ENCODE measurements at places on chromosomes 5 and 9. TPM values are rescaled to one million over a fixed set of nuclear protein-coding genes. Genes with fewer than 3 reads are reported as not detected.

The SPATA31C1 gene
- total RNA-seq: not detected

The IFNA17 gene
- not detected for total RNA-seq

The SLC28A3 gene
- 0.76 TPM for total RNA-seq

The ADAMTS13 gene
- total RNA-seq: 1.8 TPM

The PAX5 gene
- not detected for total RNA-seq

The PPP3R2 gene
- not detected for total RNA-seq

The SLC36A2 gene
- not detected for total RNA-seq

The PCDHB3 gene
- total RNA-seq: 1.0 TPM

- H3K27ac ChIP-seq: peak overlapping the region; percentile 62
- no peak overlapping the region for H3K4me3 ChIP-seq
- H3K36me3 ChIP-seq: no peaks in the 10 kb centered on the region
- DNase-seq: peak; percentile 27
- H3K27me3 ChIP-seq: no peaks in the 10 kb centered on the region
- no peaks in the 10 kb centered on the region for H3K4me1 ChIP-seq
Observed at GRCh38 chr9:99184110-99184474, 37.6 kb downstream of the ALG2 start.

- no peak overlapping the region for H3K27ac ChIP-seq
- H3K4me1 ChIP-seq: peaks cover 6% of the 10 kb centered on the region
- H3K4me3 ChIP-seq: no peak overlapping the region
- DNase-seq: no peak
Observed at GRCh38 chr9:96871176-96871575, 16.9 kb upstream of the ZNF782 start.

GRCh38 chr9:16458696-16459420 lies 411.6 kb downstream of the BNC2 start:
- H3K27ac ChIP-seq: no peak overlapping the region
- no peak for DNase-seq
- H3K36me3 ChIP-seq: no peaks in the 10 kb centered on the region
- no peak overlapping the region for H3K4me3 ChIP-seq

DNA sequence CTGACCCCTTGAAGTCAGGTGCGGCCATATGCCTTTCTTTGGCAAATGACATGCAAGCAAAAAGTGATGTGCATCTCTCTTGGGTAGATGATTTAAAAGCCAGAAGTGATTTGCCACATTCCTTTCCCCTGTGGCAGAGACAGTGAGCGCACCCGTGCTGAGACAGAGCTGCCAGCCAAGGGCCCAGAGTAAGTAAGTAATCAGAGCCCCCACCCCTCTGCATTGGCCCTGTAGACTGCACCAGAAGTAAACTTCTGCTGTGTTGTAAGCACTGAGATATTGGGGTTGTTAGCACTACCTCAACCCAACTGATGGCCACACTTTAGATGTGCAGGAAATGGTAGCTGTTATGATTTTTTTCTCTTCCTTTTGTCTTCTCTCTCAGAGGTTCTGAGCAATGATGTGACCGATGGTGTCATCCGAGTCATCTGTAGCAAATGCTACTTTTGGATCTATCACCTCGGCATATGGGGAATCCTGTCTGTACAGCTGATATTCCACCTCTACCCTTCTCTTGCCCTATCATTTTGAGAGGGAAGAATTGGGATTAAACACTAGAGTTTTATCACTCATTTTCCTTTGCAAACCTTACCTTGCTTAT lies 58.0 kb downstream of the DOCK2 start:
- H3K4me1 ChIP-seq: no peaks in the 10 kb centered on the region
- DNase-seq: no peak
- H3K27ac ChIP-seq: no peak overlapping the region
- no peaks in the 10 kb centered on the region for H3K36me3 ChIP-seq
- no peak overlapping the region for H3K4me3 ChIP-seq
- no peaks in the 10 kb centered on the region for H3K27me3 ChIP-seq

DNA sequence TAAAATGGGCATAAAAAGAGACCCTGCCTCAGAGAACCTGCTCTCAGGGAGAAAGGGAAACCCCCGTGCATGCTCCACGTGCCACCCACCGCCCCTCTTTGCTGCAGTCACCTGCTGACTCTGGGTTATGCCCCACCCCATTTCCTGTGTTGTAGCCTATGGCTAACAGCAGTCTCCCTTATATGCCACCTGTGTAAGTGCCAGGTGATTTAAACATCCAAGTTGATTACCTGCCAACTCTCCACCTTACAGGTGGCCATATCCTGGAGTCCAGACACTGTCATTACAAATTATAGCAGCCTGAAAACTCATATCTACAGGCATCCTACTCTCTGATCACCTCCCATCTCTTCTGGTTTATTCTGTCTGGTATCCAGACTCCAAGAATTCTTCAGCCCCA lies 242.6 kb downstream of the HSPA4 start:
- H3K4me1 ChIP-seq: no peaks in the 10 kb centered on the region
- H3K27me3 ChIP-seq: no peaks in the 10 kb centered on the region
- H3K27ac ChIP-seq: no peak overlapping the region
- H3K4me3 ChIP-seq: no peak overlapping the region

- no peaks in the 10 kb centered on the region for H3K27me3 ChIP-seq
- peaks cover 20% of the 10 kb centered on the region for H3K4me1 ChIP-seq
- no peak overlapping the region for H3K4me3 ChIP-seq
- H3K27ac ChIP-seq: no peak overlapping the region
Observed at GRCh38 chr5:132383984-132384383, 14.5 kb downstream of the SLC22A5 start.

DNA sequence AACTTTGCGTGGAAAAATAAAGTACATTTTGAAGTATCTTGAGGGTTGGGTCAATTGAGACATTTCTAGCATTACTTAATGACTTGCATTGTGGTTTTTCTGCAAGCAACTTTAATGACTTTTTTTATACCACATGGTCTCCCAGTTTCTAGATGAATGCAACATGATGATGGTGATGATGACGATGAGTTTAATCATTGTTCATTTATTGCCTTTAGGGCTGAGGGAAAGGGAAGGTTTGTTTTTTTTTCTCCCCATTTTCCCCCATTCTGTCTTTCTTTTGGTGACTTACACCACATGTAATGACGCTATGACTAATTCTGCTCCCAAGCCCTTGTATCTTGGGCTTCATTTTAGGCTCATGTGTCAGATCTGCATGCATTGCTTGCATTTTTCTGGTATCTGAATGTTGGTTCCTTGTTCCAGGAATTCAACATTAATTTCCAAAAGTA lies 57.7 kb upstream of the NXNL2 start:
- no peak for DNase-seq
- H3K27me3 ChIP-seq: no peaks in the 10 kb centered on the region
- no peak overlapping the region for H3K4me3 ChIP-seq
- H3K4me1 ChIP-seq: no peaks in the 10 kb centered on the region
- no peaks in the 10 kb centered on the region for H3K36me3 ChIP-seq
- no peak overlapping the region for H3K27ac ChIP-seq

DNA sequence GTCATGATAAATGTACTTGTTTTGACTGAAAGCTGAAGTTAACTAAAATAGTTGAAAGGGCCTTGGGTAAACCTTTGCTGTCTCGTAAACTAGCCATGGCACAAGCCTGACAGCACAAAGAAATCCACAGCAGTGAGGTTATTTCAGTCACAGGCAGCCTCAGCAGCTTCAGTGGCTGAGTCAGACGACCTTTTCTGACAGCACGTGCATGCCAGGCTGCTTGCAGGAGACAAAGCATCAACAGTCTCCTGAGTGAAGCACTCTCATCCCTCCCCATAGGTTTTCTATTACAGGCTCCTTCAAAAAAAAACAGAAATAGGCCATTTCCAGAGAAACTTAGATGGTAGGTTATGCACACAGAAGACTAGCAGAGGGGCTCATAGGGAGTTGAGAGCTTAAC lies 34.6 kb downstream of the OXCT1 start:
- no peaks in the 10 kb centered on the region for H3K4me1 ChIP-seq
- peak; percentile 17 for DNase-seq
- no peak overlapping the region for H3K4me3 ChIP-seq
- no peaks in the 10 kb centered on the region for H3K36me3 ChIP-seq
- no peaks in the 10 kb centered on the region for H3K27me3 ChIP-seq
- H3K27ac ChIP-seq: peak overlapping the region; percentile 12

GRCh38 chr9:78539904-78540303 lies 243.0 kb downstream of the PSAT1 start:
- no peak overlapping the region for H3K4me3 ChIP-seq

GRCh38 chr9:121292801-121293241 lies 24.9 kb downstream of the GSN start:
- DNase-seq: no peak
- H3K4me3 ChIP-seq: no peak overlapping the region
- H3K4me1 ChIP-seq: peaks cover 52% of the 10 kb centered on the region
- peak overlapping the region; percentile 100 for H3K27ac ChIP-seq
- H3K27me3 ChIP-seq: no peaks in the 10 kb centered on the region

- H3K27me3 ChIP-seq: no peaks in the 10 kb centered on the region
- no peak overlapping the region for H3K27ac ChIP-seq
- H3K4me1 ChIP-seq: no peaks in the 10 kb centered on the region
- no peak overlapping the region for H3K4me3 ChIP-seq
- DNase-seq: no peak
Observed at GRCh38 chr5:53170746-53171349, 61.3 kb upstream of the MOCS2 start.

DNA sequence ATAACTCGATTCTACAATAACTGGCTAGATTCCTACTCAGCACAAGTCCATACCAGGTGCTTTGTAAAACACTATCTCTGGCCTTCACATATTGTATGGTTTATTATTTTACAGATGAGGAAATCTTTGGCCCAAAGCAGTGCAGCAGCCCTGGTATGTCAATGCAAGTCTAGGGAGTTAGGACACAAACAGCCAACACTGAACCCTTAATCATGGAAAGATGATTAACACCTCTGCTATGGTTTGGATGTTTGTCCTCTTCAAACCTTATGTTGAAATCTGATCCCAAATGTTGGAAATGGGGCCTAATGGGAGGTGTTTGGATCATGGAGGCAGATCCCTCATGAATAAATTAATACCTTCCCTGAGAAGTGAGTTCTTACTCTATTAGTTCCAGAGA lies 76.6 kb downstream of the MAPKAP1 start:
- no peak overlapping the region for H3K4me3 ChIP-seq
- H3K27me3 ChIP-seq: no peaks in the 10 kb centered on the region
- H3K27ac ChIP-seq: no peak overlapping the region
- H3K4me1 ChIP-seq: no peaks in the 10 kb centered on the region

DNA sequence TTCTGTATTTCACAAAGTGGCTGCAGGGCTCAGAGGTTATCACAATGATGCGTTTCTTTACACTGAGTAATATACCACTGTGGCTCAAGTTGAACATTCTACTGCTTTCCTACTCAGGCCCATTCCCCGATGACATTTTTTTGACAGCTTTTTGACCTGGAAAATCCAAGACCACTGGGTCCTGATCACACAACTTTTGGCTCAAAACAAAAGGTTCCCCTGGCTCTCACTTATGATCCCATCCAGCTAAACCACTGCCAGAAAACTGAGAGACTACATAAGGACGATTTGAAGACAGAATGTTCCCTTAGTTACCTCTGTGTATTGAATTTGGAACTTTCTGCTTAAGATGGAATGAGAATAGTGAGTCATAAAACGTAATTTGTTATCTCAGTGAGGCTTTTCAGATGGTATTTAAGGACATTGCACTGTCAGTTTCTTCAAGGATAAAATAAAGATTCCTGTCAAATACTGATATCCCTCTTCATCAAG lies 78.0 kb upstream of the FBXL7 start:
- DNase-seq: no peak
- H3K4me1 ChIP-seq: peaks cover 9% of the 10 kb centered on the region

GRCh38 chr9:129776938-129777768 lies 24.3 kb upstream of the PTGES start:
- no peak overlapping the region for H3K4me3 ChIP-seq
- H3K36me3 ChIP-seq: no peaks in the 10 kb centered on the region
- peak overlapping the region; percentile 71 for H3K27ac ChIP-seq
- H3K27me3 ChIP-seq: no peaks in the 10 kb centered on the region
- peak; percentile 96 for DNase-seq
- no peaks in the 10 kb centered on the region for H3K4me1 ChIP-seq

GRCh38 chr9:123787416-123787815 lies 142.5 kb downstream of the DENND1A start:
- H3K27ac ChIP-seq: no peak overlapping the region
- no peak overlapping the region for H3K4me3 ChIP-seq
- H3K27me3 ChIP-seq: no peaks in the 10 kb centered on the region
- DNase-seq: no peak

GRCh38 chr5:10499776-10500175 lies 58.1 kb downstream of the ROPN1L start:
- no peak overlapping the region for H3K4me3 ChIP-seq
- no peak overlapping the region for H3K27ac ChIP-seq
- no peak for DNase-seq
- H3K4me1 ChIP-seq: no peaks in the 10 kb centered on the region
- H3K27me3 ChIP-seq: no peaks in the 10 kb centered on the region

DNA sequence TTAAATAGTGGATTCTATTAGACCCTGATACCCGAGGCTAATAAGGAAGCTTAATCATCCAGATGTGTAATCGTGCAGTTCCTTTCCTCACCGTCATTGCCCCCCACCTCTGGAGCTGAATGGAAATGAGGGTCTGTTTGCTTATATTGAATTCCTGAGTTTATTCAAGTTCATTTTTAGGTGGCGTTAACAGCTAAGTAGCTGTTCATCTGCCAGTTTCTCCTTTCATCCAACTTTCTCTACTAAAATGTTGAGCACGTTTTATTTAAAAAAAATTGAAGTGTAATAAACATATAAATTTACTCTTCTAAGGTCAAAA lies 291.0 kb downstream of the DOCK8 start:
- H3K4me1 ChIP-seq: no peaks in the 10 kb centered on the region
- H3K27ac ChIP-seq: peak overlapping the region; percentile 83
- no peaks in the 10 kb centered on the region for H3K36me3 ChIP-seq
- DNase-seq: no peak
- H3K4me3 ChIP-seq: peak overlapping the region; percentile 63

GRCh38 chr9:18056269-18056992 lies 417.5 kb upstream of the ADAMTSL1 start:
- H3K36me3 ChIP-seq: no peaks in the 10 kb centered on the region
- H3K4me1 ChIP-seq: no peaks in the 10 kb centered on the region
- DNase-seq: peak; percentile 78
- no peaks in the 10 kb centered on the region for H3K27me3 ChIP-seq
- H3K27ac ChIP-seq: peak overlapping the region; percentile 60
- no peak overlapping the region for H3K4me3 ChIP-seq

DNA sequence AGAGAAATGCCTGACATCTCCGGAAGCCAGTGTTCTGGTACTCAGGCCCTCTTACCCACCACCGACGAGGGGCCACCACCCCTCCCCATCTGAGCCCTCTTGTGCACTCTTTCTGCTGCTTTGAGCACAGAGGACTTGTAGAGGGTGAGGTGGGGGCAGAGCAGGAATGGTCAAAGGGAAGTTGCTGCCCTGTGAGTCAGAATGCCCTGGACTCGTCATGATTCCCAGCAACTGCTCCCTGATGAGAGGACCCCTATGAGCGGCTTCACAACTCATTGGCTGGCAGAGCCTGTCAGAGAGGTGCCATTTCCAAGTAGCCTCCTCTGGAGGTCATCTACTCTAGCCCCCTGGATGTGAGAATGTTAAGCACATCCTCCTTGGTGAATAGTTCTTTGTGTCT lies 845 bp downstream of the ECSCR start:
- H3K27ac ChIP-seq: peak overlapping the region; percentile 66
- no peak overlapping the region for H3K4me3 ChIP-seq
- H3K4me1 ChIP-seq: no peaks in the 10 kb centered on the region

DNA sequence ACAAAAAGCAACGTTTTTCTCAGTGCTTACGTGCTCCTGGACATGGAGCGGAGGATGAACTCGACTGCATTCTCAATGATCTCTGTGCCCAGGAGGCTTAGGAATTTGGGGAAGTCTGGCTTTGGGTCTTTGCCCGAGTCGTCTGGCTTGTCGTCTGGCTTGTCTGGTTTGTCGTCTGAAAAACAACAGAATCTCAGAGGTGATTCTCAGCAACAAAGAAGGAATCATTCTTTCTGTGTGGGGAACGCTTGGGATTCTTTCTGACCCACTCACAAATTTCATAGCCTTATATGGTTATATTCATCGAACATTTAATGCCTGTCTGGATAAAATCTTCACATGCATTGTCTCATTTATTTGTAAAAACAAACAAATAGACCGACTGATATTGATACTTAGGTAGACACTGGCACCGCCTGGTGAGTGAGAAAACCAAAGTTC lies 4.7 kb downstream of the C5orf46 start:
- H3K27me3 ChIP-seq: no peaks in the 10 kb centered on the region
- H3K36me3 ChIP-seq: no peaks in the 10 kb centered on the region

All from uterus (tissue), 4 donors.